Central memory CD8-positive, alpha-beta T cell (primary cell): ENCODE measurements at places on chromosomes 6 and 20.

DNA sequence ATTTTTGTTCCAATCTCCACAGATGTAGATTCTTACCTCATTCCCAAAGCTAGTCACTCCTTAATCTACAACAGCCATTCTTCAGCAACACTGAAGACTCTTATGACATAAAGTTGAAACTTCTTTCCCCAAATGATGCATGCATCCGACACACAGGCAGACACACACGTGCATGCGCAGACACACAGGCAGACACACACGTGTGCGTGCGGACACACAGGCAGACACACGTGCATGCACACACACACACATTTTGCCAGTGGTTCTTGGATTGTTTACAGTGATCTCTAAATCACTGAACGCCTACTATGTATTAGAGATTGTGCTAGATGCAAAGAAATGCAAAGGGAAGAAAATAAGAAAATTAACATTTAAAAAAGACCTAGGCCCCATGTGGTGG is 9.0 kb upstream of the TRPC4AP start:
- DNase-seq, result no peak

DNA sequence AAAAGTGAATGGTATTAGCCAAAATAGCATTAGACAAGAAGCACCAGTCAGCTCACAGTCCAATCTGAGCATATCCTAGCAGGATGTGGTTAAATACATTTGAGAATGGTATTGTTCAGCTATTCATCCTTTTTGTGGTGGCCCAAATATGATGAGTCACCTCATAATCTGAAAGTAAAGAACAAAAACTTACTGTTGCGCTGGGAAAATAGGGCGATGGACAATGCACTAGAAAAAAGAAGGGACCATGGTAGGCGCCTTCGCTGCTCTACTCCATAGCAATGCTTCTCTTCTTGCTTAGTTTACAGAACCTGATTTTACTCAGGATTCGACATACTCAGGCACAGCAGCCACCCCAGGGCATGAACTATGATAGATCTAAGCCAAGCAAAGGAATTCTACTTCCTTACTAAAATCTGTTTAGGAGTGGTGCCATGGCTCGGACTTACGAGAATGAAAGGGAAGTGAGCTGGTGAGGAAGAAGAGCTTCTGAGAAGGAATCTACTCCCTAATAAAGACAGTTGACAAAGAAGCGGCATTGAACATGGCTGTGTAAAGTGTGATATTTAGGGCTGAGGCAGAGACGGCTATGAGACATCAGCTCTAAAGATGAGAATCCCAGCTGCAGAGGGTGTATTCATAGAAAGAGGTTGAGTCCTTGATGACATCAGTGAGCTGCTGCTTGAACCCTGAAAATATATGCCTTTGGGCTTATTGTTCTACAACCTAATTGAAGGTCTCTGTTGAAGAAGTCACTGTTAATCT is 16.6 kb upstream of the FBXO9 start:
- DNase-seq, result no peak

GRCh38 chr6:24829657-24830056 is 30.9 kb upstream of the ARMH2 start:
- DNase-seq, result no peak

GRCh38 chr6:105550955-105551620 is 148.2 kb upstream of the PREP start:
- no peak for DNase-seq

- DNase-seq, result no peak
Measured at GRCh38 chr20:709423-709822, 33.8 kb upstream of the SCRT2 start.

DNA sequence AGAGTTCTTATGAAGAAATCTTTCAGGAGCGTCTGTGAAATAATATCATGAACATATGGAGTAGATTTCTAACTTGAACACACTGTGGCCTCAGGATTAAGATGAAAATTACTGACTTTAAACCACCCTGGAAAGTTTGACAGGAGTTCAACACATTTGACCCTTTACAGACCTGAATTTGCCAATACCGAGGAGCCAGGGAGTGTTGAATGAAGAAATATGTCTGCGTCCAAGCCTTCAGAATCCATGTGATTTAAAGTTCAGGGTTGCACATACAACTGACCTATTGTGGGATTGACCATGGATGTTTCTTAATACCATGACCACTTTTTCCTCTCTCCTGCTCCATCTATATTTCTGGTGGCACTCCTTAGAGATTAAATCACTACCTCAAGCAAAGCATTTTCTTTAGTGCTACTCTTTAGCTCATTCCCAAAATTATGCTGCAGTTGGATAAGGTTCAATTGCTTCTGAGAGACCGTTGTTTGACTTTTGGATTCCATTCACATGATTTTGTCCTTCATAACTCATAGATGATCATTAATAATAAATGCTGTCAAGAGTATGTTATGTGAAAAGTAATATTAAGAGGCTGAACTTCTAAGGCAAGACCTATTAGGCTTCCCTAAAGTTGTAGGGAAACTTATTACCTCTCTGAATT is 57.4 kb downstream of the PRL start:
- DNase-seq, result no peak

DNA sequence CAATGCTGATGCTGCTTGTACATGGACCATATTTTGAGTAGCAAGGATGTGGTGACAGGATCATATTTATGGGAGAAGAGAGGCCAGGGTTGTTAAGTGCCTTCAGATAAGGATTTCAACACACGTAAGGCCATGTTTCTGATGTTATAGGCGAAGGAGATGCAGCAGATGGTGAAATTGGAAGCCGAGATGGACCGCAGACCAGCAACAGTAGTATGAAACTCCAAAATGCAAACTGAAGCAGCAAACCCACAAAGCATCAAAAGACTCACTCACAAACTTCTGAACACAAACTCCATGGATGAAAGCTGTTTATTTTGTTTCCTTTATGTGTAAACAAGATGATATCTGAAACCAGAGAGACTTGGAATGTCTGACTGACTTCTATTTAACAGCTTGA is 35.6 kb upstream of the LAMP5 start:
- DNase-seq, result no peak

- DNase-seq, result no peak
Measured at GRCh38 chr6:9186148-9186547, 750.8 kb upstream of the SLC35B3 start.

DNA sequence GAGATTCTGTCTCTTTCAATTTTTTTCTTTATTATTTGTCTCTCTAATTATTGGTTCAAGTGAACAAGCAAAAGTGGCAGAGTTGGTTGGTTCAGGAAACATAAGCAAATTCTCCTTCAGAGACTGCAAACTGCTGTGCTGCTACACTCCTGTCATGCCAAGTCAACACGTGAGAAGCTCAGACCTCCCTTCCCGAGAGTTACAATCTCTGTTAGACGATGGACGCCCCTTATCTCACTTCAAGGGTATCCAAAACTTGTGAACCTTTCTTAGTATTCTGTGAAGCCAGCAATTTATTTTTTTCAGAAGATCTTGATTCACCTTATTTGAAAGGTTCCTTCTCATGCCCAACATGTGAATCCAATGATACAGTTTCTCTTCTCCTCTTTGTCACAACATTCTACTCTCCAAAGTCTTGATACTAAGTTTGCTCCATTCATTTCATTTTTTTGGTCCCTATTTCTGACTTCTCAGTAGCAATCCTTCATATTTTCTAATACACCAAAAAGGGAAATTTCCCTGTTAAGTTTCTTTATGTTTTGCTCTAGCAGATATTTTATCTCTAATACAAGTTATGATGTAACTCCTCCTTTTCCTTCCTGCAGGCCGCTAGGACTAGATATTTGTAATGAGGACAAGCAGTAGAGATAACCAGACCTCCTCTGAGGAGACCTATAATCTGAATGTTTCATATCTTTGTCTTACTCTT is 448.8 kb upstream of the CITED2 start:
- no peak for DNase-seq

GRCh38 chr20:25054995-25055629 is 2.8 kb downstream of the ACSS1 start:
- DNase-seq, result no peak

DNA sequence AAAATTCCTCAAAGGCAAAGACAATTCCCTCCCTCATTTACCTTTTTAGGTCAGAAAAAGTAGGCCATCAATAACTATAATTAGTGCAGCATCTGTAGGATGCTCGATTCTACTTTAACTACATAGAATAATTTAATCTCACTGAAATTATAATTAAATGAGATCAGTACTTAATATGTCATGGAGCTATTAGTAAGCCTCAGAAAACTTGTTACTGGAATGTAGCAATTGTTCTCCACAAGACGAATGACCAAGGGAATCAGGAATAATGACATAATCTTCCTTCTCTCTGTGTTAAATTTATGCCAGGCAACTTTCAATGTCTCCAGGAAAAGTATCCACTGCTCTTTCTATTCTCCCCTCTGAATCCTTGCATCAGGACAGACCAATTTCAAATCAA is 34.1 kb downstream of the SESN1 start:
- DNase-seq, result no peak

- no peak for DNase-seq
Measured at GRCh38 chr6:29227235-29227634, 56.5 kb downstream of the OR2J2 start.

GRCh38 chr20:334578-334977 is 9.2 kb downstream of the SOX12 start:
- no peak for DNase-seq
